ENCODE measurements at places on chromosomes 6 and 20.

GRCh38 chr6:133621751-133622150 lies 267.2 kb upstream of the TCF21 start:
- DNase-seq, result no peak

DNA sequence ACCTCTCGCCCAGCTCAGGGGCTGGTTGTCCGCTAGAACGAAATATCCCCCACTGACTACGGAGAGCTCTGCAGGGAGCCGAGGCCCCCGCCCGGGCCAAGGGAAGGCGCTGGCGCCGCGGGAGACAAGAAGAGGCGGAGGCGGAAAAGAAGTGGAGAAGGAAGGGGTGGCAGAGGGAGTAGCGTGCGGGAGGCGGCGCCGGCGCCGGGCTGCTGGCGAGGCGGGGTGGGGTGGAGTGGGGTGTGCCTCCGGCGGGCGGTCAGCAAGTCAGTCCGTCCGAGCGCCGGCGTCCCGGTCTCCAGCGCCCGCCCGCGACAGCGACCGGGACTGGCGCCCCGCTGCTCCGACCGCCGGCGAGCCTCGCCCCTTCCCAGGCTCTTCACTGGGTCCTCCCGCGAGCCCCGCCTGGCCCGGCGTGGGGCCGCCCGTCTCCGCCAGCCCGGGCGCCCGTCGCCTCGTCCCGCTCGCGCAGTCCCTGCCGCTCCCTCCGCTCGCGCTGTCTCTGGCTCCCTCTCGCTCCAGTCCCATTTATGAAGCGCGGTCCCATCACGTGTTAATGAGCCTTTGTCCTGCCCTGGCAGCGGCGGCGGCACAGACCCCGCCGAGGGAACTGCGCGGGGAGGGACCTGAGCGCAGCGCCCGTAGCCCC lies at the start of gene CNR1:
Gene CNR1, minus strand, starts transcription at position 504 of the 649 bp plus-strand sequence. CDS start 21,073 bp downstream, outside the sequence.
- peak; percentile 71 for DNase-seq

- DNase-seq, result no peak
Observed at GRCh38 chr20:9744551-9744950, 94.3 kb downstream of the PAK5 start.

DNA sequence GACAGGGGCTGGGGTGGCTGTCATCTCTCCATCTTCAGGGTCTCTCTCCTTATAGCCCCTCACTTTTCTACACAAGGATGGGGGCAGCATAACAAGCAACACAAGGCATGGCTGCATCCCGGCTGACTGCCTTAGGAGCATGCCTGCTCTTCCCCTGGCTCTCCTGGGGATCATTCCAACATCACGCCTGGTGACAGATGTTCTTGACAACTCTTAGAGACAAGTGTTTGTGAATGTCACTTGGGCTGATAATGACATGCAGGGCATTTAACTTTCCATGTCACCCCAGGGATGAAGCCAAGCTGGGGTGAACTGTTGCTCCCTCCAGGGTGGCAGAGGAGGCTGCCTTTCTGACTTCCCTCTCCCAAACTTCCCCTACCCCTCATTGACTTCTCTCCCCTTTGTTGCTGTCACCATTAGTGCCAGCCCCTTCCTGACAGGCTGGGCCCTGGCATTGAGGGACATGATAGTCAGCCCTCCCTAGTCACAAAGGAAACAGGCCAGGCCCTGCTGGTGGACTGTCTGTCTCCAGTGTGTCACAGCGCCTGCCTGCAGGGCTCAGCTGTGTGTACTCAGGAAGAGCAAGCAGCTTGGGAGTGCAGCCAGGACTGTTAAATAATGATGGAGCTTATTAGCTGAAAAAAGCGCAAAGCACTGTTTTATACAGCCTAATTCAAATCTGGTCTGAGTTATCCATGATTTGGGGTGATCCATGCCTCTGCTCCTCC lies 161.8 kb downstream of the LRFN2 start:
- DNase-seq, result no peak

DNA sequence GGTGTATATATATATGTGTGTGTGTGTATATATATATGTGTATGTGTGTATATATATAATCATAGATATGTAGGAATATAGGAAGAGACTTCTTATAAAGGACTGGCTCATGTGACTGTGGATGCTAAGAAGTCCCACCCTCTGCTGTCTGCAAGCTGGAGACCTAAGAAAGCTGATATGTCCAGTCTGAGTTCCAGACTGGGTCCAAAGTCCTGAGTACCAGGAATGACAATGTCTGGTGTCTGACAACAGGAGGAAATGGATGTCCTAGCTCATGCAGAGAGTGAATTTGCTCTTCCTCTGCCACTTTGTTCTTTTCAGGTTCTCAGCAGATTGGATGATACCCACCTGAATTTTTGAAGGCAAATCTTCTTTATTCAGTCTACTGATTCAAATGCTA lies 7.1 kb downstream of the ALDH5A1 start:
- no peak for DNase-seq

- DNase-seq, result no peak
Observed at GRCh38 chr20:650281-650680, 2.7 kb downstream of the SRXN1 start.

DNA sequence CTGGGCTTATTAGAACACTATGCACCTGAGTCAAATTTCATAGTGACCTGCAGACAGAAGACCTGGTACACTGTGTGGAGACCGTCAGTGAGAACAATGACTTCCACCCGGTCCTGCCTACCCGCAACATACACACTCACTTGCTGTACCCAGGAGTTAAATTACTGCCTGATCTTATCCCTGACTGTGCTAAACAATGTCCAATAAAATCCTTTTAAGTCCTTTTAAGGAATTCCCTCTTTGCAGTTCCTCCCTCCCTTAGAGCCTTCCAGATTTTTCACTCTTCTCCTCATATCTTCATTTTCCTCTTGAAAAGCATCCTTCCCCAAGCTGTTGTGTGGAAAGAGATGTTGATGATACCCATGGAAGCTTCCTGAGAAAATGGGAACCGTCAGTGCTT lies 3.4 kb upstream of the KCNG1 start:
- no peak for DNase-seq

DNA sequence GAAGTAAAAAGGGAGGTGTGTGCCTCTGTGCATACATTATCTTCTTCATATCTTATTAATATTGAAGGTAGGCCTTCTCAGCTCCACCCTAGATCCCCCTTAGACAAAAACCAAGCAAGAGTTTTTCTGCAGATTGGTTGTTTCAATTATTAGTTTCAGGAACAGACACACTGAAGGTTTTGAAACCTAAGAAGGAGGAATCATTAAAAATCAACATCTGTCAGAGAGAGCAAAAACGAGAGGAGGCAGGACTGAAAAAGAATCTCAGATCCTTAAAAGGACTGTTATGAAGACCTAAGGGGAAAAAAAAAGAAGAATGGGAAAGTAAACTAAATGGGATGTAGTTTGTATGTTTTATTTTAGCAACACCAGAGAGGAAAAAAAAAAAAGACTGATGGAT lies 560.8 kb upstream of the JAG1 start:
- DNase-seq, result no peak
